ENCODE measurements at places on chromosomes 6 and 20.

DNA sequence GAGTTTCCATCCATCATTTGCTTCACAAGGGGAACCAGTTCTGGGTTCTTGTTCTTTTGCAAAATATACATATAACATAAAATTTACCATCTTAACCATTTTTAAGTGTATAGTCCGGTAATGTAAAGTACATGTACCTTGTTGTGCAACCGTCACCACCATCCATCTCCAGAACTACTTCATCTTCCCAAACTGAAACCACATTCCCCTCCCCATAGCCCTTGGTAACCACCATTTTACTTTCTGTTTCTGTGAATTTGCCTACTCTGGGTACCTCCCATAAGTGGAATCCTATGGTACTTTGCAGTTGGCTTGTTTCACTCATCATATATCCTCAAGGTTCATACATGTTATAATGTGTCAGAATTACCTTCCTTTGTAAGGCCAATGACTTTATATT, 70.3 kb upstream of the DSP start:
- no peak for DNase-seq

DNA sequence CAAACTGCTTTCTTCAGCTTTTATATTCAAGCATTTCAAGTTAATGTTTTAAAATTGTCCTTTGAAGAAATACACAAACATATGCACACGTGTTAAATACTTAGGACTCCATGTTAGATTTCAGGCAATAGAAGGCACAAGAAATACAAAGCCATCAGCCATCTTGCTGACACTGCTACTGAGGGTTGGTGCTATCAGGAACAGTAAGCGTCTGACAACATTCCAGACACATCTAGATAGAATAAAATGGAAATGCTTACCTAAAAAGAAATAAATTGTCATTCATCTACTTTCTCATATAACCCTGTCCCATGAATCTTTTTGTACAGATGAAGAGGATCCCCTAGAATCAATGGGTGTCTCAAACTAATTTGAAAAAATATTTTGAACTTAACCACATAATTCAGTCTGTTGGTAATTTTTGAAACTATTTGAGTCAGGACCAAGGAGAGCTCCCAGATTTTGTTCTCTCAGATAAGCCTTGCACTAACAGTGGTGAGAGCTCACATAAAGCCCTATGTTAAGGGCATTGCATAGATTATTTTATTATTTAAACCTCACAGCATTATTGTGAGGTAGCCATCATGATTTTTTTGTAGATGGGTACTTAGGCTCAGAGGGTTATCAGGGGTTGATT, 631.1 kb upstream of the POU3F2 start:
- DNase-seq: no peak

DNA sequence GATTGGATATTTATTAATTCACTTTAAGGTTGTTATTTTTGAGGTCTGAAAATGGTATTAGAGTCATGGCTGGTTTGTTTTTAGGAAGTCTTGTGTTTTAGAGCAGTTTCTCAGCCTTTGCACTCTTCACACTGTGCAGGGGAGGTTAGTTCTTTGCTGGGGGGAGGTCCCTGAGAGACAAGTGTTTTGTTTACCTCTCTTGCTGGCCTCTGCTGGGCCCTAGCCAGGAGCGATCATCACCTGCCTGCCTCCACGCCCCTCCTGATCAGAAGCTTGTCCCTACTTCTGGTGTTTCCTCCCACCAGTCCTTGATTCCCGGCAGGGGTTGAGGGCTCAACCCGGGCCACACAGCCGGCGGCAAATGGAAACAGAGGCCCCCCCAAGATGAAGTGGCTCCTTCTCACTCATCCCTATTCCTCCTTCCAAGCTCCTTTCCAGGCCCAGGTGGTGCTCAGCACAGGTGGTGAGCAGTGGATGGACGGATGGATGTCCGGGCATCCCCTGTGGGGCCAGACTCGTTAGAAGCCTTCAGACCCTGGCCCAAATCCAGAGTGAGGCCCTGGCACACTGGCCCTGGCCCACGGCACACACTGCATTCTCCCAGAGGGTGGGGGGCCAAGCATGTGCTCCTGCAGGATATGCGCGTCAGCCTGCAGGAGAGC, 51.3 kb downstream of the GRM4 start:
- no peak for DNase-seq

GRCh38 chr6:53852805-53853204, 58.0 kb downstream of the LRRC1 start:
- no peak for DNase-seq
